ENCODE measurements at places on chromosomes 11 and 22. TPM values are rescaled to one million over a fixed set of nuclear protein-coding genes. Genes with fewer than 3 reads are reported as not detected.

Gene ASCL2
- 1.7 TPM for total RNA-seq

Gene CPSF7
- 29.1 TPM for total RNA-seq

DNA sequence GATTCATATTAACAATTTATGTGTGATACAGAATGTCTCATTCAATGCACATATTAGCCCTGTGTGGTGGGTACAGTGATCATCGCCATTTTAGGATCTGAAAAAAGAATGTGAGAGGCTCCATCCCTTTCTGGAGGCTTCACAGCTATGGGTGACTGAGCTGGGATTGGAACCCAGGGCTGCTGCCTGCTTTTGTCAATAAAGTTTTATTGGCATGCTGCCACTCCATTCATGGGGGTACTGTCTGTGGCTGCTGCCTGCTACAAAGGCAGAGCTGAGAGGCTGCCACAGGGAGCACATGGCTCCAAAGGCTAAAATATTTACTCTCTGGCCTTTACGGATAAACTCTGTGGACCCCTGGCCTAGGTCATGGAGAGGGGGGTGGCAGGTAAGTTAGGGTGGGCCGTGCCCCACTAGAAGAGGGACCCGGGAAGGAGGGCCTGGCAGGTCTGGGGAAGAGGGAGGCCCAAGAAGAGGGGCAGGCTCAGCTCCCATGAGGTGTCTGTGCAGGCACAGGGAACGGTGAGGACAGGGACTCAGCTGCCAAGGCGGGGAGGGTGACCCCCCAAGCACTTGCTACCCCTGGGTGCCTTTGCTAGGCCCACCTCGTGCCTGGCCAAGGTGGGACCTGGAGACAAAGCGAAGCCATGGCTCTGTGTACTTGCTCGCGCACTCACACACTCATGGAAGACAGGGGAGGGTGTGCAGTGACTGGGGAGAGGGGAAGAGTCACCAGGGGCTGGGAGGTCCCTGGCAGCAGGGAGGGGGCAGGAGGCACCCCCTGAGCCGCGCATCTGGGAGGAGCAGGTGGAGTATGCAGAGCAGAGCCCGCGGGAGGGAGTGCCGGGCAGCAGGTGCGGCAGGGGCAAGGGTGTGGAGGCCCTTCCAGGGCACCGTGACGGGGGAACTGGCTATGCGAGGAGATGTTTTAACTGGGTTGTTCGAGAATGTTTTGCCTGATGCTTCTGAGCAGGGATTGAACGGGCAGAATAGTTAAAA lies 335.3 kb downstream of the CTTN start:
- DNase-seq, result no peak

Gene ADAMTS15
- total RNA-seq, result 20.0 TPM

- DNase-seq, result no peak
Observed at GRCh38 chr22:30887453-30887852, 81.1 kb downstream of the MORC2 start.

- DNase-seq, result peak; percentile 44
Observed at GRCh38 chr11:122808478-122808869, 29.8 kb upstream of the CRTAM start.

Gene OR52E8
- total RNA-seq, result not detected

DNA sequence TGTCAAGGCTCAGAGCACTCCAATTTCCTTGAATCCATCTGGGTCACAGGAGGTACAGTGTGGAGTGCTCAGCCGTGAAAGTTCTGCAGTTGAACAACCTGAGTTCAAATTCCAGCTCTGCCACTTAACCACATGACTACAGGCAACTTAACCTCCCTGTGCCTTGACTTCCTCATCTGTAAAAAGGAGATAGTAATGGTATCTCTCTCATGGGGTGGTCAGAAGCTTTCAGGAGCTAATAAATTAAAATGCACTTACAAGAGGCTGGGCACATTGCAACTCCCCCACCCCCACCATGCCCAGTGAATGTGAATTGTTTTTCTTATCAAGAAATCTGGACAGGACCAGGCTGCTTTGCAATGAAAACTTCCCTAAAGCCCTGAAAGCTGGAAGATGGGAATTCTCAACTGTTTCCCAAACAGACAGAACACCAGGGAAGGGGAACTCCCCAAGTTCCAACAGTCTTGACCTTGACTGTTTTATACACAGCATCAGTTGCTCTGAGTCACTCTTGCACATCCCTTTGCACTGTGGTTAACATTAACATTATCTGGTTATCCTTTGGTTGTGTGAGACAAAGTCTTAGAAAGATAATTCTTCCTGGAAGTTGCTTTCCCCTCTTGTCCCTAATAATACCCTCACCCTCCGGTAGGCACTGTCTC lies 137.0 kb downstream of the SLC1A2 start:
- DNase-seq, result no peak

DNA sequence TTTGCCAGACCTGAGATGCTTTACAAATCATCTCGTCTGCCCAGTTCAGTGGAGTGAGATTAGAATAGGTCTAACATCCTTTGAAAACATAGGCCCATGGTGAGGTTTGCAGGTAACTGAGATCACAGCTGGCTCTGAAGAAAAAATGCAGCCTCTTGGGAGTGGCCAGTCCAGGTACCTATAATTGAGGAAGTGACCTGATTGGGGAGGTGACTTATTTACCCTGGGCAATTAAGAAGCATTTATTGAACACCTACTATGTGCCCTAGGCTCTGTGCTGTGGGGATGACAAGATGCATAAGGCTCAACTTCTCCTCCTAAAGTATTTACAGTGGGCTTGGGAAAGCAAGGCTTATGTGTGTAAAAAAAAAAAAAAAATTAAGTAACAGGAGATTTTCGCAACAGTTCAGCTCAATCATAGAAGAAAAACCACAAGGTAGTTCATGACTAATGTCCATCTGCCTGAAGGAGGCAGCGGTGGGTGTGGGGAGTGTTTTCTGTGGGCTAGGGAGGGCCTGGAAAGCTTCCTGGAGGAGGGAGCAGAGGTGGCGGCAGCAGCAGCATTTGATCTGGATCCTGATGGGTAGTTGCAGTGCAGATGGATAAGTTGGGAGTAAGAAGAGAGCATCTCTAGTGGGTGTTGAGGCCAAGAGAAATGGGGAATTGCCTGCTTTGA lies 16.1 kb downstream of the MICAL2 start:
- DNase-seq, result no peak

- no peak for DNase-seq
Observed at GRCh38 chr11:84899134-84899533, 728.0 kb downstream of the DLG2 start.

DNA sequence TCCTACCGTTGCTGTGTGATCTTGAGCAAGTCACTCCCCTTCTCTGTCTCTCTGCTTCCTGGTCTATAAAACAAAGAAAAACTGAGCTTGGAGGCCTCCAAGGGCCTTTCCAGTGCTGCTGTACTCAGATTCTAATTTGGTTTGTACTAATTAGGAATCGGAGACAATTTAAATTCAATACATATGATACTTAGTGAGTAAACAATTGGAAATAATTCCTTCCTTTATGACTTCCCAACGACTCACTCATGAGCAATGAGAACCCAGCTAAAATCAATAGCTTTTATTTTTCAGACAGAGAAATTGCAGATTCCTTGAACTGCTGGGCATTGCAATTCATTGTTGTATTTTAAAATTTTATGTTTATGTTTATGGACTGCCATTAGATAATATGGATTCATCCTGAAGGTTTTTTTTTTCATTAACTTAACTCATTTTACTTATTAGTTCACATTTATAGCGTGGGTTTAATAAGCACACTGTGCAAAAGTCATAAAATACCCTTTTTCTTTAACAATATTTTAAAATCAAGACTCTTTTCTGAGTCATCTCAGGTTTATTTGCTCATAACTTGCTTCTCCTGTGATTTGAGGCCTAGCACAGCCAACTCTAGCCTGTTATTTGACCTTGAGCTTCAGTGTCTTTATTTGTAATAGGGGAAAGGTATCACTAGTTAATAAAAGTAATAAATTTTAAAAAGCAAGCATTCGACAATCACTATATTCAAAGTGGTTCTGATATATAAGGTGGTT lies 95.8 kb downstream of the TP53I11 start:
- peak; percentile 38 for DNase-seq

Gene MAPK8IP1
- total RNA-seq, result 3.7 TPM

Gene MS4A12
- total RNA-seq, result not detected

GRCh38 chr11:78647266-78647915 lies 72.7 kb upstream of the NARS2 start:
- no peak for DNase-seq

DNA sequence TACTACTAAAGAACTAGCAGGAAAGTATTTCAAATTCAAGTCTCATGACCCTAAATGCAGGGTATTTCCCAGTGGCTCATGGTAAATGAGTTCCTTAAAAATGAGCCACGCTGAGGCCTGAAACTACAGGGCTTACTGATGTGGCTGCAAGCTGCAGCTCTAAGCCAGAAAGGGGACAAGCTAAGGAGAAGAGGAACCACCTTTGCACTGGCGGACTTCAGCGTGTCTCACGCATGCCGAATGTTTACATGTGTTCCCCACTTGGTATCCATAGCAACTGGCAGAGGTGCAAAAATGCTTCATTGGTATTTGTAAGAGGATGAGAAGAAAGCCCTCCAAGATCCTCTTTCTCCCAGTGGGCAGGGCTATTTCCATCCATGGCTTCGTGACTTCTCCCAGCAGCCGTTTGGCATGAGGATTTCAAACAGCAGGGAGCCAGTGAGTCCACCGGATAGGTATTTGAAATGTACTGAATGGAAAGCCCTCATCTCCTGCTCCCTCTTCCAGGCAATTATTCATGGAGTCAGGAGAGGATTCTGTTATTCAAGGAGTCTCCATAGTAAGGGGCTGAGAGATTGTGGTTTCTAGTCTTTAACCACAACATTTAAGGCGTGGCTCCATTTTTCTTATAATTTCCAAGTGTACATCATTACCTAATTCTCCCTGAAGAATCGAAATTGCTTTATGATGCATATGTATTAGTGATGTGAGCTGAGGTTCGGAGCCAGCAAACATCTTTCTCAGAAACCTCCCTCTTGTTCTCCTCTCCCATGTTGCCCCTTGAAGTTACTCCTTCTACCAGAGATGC lies 55.3 kb upstream of the CD44 start:
- DNase-seq, result peak; percentile 99

DNA sequence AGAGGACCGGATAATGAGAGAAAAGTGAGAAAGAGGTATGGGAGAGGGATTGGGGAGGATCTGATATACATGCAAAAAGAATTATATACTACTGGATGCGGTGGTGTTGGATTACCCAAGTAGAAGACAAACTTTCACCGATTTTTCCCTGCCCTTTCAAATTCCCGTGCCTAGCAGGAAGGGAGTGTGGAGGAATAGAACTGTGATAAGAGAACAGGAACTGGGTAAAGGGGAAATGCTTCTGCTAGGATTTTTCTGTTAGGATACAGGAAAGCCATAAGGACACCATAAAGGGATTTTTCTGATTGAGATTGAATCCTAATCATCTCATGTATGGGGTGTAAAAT lies 480 bp upstream of the MTMR2 start:
- DNase-seq, result peak; percentile 58

DNA sequence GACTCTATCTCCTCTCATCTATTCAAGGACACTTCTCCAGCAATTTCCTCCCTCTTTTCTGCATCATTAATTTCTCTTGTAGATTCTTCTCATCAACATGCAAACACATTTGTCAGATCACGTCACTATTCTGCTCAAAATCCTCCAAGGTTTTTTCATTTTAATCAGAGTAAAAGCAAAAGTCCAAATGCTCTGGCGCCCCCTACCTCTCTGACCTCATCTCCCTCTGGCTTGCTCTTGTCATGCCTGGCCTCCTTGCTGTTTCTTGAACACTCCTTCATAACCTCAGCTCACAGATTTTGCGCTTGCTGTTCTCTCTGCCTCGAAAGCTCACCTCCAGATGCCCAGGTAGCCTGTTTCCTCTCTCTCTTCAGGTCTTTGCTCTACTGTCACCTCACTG lies 22.4 kb downstream of the RTCB start:
- DNase-seq, result no peak

DNA sequence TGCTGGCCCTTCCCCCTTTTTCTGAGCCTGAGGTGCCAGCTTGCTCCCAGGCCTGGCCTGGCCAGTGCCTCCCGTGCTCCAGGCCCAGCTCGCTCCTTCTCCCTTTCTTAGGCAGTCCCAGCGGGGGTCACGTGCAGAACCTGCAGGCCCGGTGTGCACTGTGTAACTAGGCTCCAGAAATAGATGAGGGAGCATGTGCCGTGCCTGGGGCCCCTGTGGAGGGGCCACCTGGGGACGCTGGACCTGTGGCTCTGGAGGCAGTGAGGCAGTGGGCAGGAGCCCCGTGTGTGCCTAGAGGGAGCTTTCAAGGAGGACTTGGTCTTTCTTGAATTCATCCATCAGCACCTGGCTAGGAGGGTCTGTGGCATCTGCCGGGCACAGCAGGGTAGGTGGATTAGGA lies 11.5 kb downstream of the PTDSS2 start:
- DNase-seq, result no peak

DNA sequence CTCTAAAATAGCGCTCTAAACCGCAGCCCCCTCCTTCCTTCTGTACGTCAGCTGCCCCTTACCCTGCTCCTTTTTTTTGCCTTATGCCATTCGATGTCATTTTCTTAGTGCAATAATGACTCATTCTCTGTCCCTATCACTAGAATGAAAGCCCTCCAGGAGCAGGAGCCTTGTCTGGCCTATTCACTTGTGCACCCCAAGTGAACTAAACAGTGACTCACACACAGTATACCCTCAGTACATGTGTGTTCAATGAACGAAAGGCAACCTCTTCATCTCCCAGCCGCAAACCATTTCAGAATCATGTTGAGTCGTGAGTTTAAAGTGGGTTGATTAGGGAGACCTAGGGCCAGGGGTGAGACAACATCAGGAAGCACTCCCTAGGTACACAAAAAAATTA lies 50.7 kb upstream of the SPATA19 start:
- DNase-seq, result no peak

DNA sequence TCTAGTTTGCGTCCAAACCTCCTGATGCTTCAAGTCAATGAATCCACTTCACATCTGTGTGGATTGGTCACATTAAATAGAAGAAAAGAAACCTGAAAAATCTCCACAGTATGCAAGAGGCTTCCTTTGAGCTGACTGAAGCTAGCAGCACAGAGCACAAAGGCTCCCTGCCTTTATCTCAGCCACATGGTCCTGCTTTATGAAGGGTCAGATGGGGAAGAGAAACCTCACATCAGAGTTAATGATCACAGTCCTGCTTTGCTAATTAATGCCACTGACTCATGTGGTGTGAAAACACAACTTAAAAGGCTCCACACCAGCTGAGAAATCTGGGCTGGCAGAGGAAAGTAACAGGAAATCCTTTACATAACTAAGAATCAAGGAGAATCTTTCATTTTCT lies 1291.0 kb downstream of the LRRC4C start:
- no peak for DNase-seq

Measured in skin of body (tissue), 3 donors.